ENCODE measurements at places on chromosomes 16 and 17. TPM values are rescaled to one million over a fixed set of nuclear protein-coding genes. Genes with fewer than 3 reads are reported as not detected.

Gene TLCD3A
- total RNA-seq: 7.3 TPM

GRCh38 chr16:56583351-56584168, 5.8 kb upstream of the MT3 start:
- no peak for DNase-seq

DNA sequence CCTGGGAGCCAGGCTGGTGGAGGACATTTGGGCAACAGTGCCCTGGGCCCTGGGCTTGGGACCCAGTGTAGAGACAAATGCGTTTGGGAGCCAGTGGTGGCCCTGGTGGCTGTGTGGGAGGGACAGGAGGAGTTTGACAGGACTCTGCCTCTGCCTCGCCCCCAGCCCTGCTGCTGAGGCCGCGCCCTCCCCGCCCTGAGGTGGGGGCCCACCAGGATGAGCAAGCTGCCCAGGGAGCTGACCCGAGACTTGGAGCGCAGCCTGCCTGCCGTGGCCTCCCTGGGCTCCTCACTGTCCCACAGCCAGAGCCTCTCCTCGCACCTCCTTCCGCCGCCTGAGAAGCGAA, 11.9 kb upstream of the TCAP start:
- no peak for DNase-seq

Gene PRPSAP2
- total RNA-seq: 14.9 TPM

Gene C17orf78
- not detected for total RNA-seq

- no peak for DNase-seq
Observed at GRCh38 chr17:71580220-71580619, 540.6 kb upstream of the SOX9 start.

DNA sequence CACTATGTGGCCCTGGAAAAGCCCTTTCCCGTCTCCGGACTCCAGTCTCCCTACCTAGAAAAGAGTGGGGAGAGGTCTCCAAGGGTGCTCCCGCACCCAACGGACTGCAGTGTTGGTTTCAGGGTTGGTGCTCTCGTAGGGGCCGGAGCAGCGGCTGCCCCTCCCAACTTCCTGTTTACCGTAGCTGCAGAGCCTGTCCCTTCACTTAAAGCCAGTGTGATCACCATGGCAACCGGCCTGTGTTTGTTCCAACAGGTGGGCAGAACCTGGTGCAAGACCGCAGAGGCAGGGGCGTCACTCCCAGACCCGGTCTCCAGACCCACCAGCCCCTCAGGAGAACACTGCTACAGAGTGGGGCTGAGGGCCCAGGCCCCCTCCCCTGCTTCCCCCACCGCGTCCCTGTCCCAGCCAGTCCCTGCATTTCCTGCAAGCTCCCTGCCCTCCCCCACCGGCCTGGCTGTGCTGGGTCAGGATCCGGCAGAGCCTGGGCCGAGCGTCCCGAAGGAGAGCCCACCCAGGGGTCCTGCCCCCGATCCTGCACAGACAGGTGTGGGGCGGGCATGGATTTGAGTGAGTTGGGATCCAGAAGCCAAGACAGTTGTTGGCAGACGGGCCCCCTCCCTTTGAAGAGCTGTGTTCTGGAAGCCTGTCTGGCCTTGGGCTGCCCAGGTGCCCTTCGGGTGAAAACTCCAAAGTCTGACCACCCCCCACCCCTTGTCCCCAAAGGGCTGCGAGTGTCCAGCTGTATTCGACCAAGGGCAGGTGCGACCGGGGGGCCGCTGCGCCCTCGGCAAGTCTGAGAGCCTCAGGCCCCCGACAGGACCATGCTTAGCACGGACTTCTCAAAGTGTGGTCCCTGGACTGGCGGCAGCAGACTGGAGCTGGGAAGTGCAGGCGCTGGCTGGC, 1.5 kb upstream of the BAIAP3 start:
- no peak for DNase-seq

GRCh38 chr17:29148257-29148789, 31.9 kb downstream of the MYO18A start:
- no peak for DNase-seq

GRCh38 chr16:20904507-20905081, 4.0 kb downstream of the LYRM1 start:
- DNase-seq: no peak

DNA sequence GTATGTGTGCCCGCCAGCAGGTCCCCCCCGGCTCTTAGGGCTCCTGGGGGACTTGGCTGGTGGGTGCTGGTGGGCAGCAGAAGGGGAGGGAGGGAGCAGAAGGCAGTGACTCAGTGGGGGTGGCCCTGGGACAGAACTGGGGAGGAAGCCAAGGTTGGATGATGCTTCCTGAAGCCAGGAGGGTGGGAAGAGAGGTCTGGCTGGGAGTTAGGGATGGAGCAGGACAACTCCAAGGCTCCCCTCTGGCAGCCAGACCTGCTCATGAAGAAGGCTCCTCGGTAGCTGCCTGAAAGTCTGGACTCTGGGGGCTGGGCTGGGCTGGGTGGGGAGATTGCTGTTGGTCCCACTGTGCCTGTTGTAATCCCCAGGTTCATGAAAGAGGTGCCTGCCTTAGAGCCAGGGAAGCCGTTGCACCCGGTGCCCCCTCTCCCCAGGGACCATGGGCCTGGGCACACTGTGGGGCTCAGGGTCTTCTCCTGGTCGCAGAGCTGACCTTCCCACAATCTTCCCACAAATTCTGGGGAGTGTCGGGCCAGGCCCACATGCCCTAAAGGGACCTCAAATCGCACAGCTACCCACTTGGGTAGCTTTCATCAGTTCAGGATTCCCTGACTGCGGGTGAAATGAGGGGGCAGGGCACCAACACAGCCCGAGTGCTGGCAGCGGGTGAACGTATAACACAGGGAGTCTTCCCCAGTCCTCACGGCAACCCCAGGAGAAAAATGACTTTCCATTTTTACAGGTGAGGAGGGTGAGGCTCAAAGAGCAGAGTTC, 1.1 kb upstream of the PLEKHG4 start:
- no peak for DNase-seq

DNA sequence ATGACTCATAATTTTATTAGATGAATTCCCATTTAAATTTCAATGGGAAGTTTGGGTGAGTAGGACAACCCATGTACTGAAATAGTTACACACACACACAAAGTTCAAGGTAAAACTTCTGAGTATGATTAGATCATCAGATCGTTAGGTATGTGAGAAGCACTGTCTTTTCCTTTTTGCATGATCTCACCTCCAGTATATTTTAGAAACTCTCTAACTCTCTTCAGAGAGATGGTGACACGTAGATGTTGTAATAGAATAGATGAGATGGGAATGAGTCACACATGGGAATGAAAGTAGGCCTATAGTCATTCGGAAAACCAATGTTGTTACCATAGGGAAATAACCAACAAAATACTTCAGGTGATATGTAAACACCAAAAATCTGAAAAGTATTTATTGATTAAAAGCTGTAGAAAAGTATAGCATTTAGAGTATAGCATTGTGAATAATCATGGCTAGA, 22.2 kb downstream of the KRT23 start:
- no peak for DNase-seq

Gene CHMP6
- total RNA-seq: 13.5 TPM

DNA sequence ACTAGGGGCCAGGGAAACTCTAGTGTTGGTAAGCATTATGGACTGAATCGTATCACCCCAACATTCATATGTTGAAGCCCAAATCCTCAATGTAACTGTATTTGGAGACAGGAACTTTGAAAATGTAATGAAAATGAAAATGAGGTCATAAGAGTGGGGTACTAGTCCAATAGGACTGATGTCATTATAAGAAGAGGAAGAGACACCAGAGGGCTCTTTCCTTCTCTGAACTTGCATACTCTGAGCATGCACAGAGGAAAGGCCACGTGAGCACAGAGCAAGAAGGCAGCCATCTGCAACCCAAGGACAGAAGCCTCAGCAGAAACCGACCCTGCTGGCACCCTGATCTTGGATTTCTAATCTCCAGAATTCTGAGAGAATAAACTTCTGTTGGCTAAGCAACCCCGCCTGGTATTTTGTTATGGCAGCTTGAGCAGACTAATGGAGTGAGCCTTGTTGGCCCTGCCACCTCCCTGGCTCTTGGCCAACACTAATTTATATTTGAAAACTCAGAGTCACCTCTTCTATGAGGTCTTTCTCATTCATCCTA, 273.4 kb downstream of the NTN1 start:
- DNase-seq: no peak

- no peak for DNase-seq
Observed at GRCh38 chr16:58009856-58010416, 8.7 kb downstream of the USB1 start.

Gene DHX40
- 21.6 TPM for total RNA-seq

Gene C16orf92
- not detected for total RNA-seq

- no peak for DNase-seq
Observed at GRCh38 chr17:66406701-66407644, 104.6 kb downstream of the PRKCA start.

- DNase-seq: no peak
Observed at GRCh38 chr17:2797637-2798036, 1.4 kb downstream of the RAP1GAP2 start.

- DNase-seq: no peak
Observed at GRCh38 chr16:84562174-84562815, 55.6 kb downstream of the COTL1 start.

DNA sequence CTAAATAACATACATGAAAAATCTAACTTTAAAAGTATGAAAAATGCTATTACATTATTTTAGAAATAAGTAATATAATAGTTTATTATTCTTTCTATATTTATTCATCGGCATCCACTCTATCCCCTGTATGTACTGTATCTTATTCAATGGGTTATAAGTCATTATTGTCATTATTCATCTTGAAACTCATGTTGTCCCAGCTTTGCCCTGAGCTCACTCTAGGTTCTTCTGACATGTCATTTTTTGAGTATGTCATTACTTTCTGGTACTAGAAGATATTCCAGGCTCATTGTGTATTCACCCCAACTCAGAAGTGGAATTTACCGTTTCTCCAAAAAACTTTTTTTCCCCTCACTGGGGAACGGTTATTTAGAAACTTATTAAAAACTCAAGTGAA, 53.0 kb upstream of the MNT start:
- no peak for DNase-seq

Gene SPNS1
- 21.0 TPM for total RNA-seq

GRCh38 chr17:42310787-42311215, 22.5 kb downstream of the STAT5A start:
- DNase-seq: no peak

- DNase-seq: no peak
Observed at GRCh38 chr16:25875956-25876598, 184.3 kb downstream of the HS3ST4 start.

DNA sequence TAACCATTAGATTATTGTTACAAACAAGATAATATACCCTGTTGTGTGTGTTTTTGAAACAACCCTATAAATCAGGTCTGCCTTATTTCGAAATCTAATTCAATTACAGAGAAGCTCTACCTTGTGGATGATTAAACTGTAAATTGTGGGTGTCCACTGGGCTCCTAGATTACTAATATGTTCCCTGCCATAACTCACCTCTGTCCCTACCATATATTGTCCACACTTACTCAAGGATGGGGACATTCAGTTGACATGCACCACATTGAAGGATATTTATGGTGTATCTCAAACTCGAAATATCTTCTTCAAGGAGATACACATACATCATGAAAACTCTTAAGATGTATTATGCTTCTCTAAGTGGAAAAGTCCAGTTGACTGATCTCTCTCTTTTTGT, 617.6 kb upstream of the EEF2KMT start:
- no peak for DNase-seq

Gene TMED6
- total RNA-seq: not detected

DNA sequence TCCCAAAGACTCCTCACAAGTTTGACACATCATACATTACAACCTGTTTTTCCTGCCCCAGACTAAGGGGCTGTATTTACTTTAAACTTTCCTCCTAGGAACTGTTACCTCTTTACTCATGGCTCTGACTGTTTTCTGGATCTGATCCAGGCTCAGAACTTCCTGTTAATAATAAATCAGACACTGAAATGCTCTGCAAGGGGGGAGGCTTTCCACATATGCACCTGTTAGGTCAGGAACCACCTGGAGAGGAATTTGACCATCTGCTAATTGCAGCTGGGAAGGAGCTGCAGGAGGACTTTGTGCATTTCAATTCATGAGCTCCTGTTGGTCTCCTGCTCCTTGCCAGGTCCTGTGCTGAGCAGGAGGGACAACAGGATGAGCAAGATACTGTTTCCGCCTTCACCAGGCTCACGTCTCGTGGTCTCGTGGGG, 476.9 kb upstream of the CDH5 start:
- no peak for DNase-seq

- DNase-seq: no peak
Observed at GRCh38 chr16:87160234-87160636, 157.0 kb downstream of the C16orf95 start.

Measured in omental fat pad (tissue), 4 donors.